Activated CD4-positive, alpha-beta T cell treated with anti-CD3 and anti-CD28 coated beads, Interleukin-2, amount 10 ng/mL, durations not matched to agents 24 days and 14 days (primary cell): ENCODE measurements at places on chromosomes 1 and 21. TPM values are rescaled to one million over a fixed set of nuclear protein-coding genes. Genes with fewer than 3 reads are reported as not detected.

DNA sequence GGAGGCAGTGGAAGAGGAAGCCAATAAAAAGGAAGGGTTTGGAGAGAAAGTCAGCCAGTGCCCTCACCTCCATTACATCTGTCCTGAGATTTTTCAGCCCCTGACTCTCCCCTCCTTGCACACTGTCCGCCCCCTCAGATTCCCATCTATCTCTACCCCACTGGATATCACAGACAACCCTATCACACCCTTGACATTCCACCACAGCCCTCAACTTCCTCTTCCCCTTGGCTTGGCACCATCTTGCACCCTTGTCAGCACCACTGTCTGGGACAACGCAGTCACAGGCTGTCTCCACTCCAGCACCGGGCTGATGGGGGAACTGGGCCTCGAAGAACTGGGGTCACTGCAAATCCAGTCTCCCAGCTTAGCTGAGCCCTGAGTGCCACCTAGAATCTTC, 14.2 kb upstream of the PLEKHA6 start:
- DNase-seq, result no peak

DNA sequence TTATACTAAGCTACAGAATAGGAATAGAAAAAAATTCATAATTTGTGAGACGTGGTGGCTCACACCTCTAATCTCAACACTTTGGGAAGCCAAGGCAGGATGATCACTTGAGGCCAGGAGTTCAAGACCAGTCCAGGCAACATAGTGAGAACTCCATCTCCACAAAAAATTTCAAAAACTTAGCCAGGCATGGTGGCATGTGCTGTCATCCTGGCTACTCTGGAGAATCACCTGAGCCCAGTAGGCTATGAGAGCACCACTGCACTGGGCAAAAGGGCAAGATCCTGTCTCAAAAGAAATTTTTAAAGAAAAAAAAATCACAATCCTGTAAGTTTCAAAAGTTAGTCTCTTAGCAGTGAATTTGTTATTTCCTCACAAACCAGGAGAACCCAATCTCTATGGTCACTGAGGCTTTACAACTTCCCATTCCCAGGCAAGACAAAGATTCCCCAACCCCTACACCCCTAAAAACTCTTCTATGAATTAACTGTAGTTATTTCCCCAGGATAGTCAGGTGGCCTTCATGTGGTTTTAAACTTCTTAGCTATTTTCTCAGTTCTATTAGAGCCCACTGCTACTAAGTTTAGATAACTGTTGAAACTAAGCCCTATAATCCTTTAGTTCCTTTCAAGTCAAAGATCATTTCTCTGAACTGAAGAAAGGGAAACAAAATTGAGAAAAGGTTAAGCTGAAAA, 74.5 kb downstream of the FOXJ3 start:
- no peak for DNase-seq

GRCh38 chr1:53485478-53486394, 26.5 kb downstream of the DMRTB1 start:
- DNase-seq, result peak; percentile 89

- DNase-seq, result no peak
Measured at GRCh38 chr1:72051538-72051937, 230.8 kb downstream of the NEGR1 start.

- DNase-seq, result no peak
Measured at GRCh38 chr1:84269306-84269705, 32.2 kb upstream of the SAMD13 start.

The TMCC2 gene
- total RNA-seq, result 19.9 and 20.9 TPM in 2 replicates

DNA sequence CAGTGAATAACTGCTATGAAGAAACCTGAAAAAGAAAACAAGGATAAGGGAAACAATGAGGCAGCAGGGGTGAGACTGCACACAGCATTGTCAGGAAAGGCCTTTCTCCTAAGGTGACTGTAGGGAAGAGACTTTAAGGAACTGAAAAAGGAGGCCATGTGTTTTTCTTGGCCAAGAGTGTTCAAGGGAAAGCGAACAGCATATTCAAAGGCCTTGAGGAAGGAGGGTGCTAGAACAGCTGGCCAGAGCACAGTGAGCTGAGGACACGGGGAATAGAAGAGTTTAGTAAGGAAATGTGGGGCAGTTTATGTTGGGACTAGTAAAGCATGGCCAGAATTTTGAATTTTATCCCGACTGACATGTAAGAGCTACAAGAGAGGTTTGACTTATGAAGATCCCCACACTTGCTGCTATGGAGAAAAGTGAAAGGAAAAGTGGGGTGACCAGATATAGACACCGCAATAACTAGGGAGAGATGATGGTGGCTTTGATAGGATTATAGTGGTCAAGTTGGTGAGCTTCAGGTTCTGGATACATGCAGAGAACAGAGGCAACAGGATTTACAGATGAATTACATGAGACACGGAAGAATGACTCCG, 1.4 kb downstream of the RWDD2B start:
- DNase-seq, result no peak

- no peak for DNase-seq
Measured at GRCh38 chr1:34696981-34697380, 57.9 kb upstream of the GJB5 start.

GRCh38 chr1:51644533-51645197, 27.8 kb downstream of the OSBPL9 start:
- DNase-seq, result no peak

GRCh38 chr1:221431068-221431651, 310.7 kb downstream of the DUSP10 start:
- no peak for DNase-seq

The C1orf56 gene
- total RNA-seq, result 1.0 and 1.2 TPM in 2 replicates

The FTCD gene
- 0.30 and 0.43 TPM in 2 replicates for total RNA-seq

DNA sequence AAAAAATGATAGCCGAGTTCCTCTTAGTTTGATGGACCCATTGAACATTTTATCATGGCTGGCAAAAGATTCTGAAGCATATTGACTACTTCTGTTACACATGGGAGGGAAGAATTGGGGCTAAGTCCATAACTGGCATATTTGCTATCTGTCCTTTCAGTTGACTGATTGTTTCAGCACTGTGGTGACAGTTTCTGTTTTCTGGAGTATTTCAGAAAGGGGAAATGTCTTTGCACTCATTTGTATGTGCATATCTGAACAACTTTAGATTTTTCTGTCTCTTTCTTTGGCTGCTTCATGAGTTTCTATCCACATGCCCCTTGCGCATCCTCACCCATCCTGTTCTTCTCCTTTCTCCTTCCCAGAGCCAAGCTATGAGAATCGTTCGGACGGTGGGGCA, 33.2 kb downstream of the SPATA46 start:
- DNase-seq, result no peak

DNA sequence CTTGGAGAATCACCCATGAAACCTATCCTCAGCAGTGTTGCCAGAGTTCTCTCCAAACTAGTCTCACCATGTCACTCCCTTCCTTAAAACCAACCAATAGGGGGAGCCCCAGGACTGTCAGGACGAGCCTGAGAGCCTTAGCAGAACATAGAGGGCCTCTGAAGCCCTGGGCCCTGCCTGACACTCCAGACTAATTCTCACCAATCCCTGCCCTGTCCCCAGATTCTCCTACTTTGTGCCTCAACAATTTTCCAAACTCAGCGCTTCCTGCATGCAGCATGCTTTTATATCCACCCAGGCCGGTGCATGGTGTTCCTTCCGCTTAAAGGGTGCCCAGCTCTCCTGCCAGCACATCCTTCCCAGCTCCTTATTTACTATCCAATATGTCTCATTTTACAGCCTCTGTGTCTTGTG, 42.7 kb downstream of the HSD3B1 start:
- DNase-seq, result peak; percentile 74

GRCh38 chr1:12442217-12442616, 175.8 kb downstream of the DHRS3 start:
- no peak for DNase-seq

The TNFRSF25 gene
- 139 and 146 TPM in 2 replicates for total RNA-seq

The INKA2 gene
- 2.4 and 2.6 TPM in 2 replicates for total RNA-seq

DNA sequence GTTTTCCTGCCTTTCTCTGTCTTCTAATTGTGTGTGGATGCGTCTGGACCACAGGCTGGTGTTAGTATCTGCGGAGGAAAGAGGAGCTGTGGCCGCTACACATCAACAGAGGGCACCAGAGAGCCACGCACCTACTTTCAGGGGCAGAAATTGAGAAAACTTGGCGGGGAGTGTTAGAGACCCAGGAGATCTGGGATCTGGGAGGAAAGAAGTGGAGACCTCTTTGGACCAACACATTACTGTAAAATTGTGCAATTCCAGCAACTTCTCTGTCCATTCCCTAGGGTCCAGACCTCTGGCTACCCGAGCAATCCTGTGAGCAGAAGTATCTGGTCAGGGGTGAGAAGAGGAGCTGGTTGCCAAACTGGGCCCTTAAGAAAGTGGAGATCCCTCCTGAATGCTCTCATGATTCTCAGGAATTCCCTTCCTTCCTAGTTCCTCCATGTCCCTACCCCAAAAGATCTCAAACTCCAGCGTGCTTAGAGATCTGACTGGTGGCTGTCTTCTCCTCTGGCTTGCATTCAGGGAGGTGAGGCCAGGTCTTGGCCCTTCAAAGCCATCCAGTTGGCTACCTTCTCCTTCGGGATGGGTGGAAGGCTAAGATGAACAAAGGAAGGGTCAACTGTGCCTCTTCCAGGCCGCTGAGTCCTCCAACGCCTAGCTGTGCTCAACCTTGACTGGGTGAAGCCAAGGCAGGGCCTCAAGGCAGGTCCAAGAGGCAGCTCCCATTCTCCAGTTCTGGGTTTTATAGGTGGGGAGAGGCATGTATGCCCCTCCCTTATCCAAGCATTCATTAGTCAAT, 1.2 kb upstream of the KIRREL1 start:
- peak; percentile 77 for DNase-seq

The NOTCH2 gene
- 96.5 and 98.0 TPM in 2 replicates for total RNA-seq
